ENCODE measurements at places on chromosomes 7 and 10.

DNA sequence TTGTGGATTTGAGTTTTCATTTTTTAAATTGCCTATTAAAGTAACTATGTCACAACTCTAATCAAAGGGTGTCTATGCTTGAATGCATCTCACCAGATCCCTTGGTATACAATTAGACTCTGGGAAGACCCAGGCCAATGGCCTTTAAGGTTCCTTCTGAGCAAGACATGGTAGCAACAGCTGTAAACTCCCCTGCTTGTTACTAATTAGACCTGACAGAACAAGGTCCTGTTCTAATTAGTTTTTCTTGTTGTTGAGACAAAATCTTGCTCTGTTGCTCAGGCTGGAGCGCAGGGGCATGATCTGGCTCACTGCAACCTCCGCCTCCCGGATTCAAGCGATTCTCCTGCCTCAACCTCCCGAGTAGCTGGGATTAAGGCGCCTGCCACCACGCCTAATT is 2.9 kb downstream of the MYH16 start:
- no peak for DNase-seq

- no peak for DNase-seq
Measured at GRCh38 chr10:25049966-25050365, 33.6 kb downstream of the THNSL1 start.

DNA sequence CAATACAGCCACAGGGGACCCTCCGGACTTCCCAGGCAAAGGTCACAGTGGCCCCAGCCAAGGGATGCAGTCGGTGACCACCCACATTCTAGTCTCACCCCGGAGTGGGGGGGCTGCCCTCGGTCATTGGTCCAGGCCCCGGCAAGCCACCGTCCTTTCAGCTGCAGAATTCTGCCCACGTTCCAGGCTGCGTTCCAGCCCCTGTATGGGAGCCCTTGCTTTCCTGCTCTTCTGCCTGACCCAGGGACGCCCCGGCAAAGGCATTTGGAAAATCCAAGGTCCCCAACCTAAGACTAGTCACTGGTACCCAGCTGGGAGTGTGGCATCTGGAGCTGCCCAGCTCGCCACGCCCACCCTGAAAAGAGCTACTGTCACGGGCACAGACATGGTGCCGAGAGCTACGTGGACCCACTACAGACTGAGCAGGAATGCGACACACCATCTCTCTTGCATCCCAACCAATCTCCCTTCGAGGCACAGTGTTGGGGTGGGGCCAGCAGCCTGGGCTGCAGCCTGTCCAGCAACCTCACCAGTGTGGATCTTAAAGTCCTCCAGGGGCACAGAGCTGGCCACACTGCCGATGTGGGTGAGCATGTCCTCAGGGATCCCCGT is 18.6 kb downstream of the OGDHL start:
- DNase-seq = no peak

DNA sequence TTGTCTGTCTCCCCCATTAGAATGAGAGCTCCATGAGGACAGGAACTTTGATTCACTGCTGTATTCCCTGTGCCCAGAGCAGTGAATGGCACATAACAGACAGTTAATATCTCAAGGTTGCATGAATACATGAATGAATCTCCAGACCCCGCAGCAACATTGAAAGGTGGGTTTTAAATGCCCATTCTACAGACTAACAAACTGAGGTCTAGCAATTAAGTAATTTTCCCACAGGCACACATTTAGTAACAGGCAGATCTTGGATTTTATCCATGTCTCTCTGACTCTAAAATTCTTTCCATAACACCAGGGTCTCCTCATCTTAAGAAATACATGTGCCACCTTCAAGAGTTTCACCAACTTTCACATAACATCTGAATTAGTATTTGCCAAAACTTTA is 104.7 kb upstream of the ARID5B start:
- DNase-seq = no peak

- DNase-seq = no peak
Measured at GRCh38 chr10:71429304-71429703, 32.6 kb downstream of the CDH23 start.

GRCh38 chr10:29377333-29377961 is 88.6 kb downstream of the LYZL1 start:
- no peak for DNase-seq

GRCh38 chr10:113825791-113826190 is 28.1 kb downstream of the DCLRE1A start:
- DNase-seq = no peak

DNA sequence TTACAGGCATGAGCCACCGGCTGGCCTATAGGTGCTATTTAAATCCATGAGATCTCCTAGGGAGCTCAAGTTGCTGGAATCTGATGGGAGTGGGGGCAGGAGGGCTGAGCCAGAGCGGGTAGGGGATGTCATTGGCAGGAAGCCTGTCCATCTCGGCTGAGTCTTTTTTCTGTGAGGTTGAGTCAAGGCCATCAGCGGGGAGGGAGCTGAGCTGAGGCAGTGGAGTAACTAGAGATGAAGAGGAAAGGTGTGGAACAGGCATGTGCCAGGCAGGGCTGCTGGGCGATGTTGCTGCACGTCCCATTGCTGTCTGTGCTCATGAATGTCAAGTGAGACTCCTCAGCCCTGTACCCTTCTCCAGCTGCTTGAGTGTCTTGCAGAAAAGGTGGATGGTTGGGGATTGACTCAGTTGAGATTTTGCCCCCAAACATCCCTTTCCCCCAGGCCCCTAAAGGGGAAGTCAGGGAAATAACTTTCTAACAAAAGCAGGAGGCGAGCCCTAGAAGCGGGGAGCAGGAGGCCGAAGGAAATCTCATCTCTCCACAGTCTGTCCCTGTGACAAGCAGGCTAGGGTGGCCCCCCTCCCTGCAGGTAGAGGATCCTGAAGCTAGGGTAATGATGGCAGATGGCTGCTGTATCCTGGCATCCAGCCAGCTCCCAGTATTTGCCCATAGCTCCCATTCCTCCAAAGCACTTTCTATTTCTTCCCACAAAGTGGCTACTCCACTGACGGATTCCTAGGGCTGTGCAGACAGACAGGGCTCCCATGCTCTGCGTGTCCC is 5.4 kb downstream of the ATP6V1F start:
- no peak for DNase-seq

GRCh38 chr10:49598164-49598856 is 11.8 kb upstream of the SLC18A3 start:
- DNase-seq = no peak

DNA sequence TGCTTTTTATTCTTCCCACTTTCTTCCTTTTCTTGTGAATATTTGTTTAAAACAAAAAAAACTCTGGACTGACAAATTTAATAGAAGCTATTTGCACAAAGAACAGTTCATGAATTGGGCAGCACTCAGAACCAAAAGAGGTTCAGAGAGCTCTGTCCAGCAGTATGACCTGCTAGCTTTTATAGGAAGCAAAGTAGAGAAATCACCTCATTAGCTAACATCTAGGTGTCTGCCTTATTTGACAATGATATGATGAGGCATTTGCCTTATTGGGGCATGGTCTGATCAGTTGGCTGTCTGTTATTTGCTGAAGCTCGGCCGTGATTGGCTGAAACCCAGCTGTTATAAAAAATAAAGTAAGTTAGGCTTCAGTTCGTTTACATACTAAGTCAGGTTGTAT is 819 bp upstream of the TRIM4 start:
- DNase-seq = no peak

GRCh38 chr7:120805636-120806388 is 52.1 kb downstream of the TSPAN12 start:
- peak; percentile 40 for DNase-seq

DNA sequence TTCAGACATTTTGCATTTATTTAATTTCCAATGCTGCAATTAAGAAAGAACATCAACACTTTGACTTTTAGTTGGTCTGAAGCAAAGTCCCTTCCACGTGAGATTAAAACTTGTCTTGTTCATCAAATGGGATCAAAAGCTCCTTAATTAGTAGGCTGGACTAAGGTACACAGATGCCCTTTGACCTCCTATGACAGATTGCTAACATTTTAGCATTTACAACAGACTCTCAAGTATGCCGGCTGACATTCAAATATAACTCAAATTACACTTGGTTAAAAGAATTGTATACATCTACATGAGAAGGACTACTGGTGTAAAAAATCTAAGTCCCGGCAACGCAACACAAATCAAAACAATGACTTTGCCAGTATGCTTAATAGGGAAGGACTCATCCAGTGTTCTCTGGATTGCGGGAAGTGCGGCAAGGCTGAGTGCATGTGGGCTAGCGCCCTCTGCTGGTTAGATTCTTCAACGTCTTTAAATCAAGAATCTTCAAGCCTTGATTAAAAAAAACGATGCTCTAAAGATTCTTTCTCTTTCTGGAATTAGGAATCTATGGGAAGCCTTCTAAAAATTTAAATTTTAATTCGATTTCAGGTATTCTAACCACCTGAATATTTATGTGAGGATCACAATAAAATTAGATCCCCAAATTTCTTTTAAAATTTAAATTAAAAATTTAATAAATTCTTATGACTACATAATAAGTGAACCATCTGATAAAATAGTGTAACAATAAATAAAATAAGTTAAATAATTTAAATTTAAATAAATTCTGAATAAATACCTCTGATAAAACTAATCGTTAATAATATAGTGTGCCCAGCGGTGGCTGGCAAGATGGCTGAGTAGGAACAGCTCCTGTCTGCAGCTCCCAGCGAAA is 444.7 kb downstream of the DGKB start:
- DNase-seq = peak; percentile 34

DNA sequence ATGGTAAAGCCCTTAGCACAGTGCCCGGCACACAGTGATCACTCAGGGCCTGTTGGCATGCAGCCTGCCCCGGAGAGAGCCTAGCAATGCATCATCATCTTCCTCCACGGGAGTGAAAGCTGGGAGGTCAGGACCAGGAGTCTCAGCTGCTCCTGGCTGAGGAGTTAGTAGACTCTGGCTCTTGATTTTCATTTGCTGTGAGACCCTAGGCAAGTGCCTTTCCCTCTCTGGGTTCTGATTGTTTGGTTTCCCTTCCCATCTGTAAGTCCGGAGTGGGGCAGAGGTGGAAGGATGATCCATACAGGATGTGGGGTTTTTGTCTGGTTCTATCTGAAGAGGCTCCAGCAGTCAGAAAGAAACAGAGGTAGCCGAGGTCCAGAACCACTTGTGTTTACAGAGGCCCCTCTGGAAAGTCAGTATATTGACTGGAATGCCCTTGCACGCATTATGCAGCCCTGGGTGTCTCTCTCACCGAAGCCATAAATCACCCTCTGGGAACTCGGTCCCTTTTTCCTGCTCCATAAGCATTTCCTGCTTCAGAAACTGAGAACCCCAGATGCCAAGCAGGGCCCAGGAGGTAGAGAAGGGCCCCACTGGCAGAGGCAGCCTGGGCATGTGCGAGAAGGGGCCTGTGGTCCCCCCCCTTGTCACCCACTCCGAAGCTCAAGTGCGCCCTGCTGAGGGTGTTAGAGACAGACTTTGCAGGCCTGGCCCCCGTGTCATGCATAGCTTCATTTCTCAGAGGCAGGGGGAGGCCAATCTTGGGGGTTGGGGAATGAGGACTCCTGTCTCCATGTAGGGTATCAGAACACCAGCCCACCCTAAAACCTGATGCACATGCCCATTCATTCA is 8.5 kb downstream of the UNC5B start:
- DNase-seq = no peak

GRCh38 chr7:20828947-20829346 is 42.3 kb upstream of the SP8 start:
- DNase-seq = no peak

DNA sequence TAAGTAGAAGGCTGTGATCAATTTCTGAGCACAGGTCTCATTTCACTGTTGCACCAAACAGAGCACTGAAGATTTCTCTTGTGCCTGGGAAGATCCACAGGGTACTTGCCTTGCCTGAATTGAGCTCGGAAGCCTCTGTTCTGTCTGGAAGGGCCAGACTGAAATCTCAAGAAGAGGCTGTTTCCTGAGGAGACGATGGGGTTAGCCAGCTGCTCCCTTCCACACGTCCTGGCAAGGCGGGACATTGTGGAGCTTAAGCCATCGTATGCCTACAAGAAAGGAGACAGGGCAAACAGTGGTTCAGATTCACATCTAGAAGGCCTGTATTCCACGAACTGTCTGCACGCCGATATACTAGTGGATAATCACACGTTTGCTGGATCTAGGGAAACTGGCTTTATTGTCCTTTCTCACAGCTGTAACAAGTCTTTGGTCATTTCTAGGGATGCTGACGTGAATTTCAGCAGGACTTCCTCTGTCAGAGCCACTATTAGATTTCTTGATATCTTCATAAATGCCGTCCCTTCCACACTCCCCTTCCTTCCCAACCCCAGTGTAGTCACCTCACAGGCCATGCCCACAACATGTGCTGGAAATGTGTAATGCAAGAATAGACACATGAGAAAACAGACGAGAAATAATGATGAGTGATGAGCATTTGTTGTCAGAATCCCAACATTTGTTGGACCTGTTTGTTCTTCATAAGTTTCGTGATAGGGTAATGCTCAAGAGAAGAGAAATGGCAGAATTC is 137.2 kb upstream of the RSU1 start:
- DNase-seq = no peak

- DNase-seq = no peak
Measured at GRCh38 chr7:31475368-31475767, 38.5 kb upstream of the ITPRID1 start.

All from stimulated activated CD4-positive, alpha-beta T cell treated with anti-CD3 and anti-CD28 coated beads, Interleukin-2, amount 100 ng/mL, for 24 hours (primary cell).